ENCODE measurements at places on chromosomes 2 and 18. TPM values are rescaled to one million over a fixed set of nuclear protein-coding genes. Genes with fewer than 3 reads are reported as not detected.

GRCh38 chr2:128271597-128271910, 47.1 kb downstream of the HS6ST1 start:
- DNase-seq: no peak
- no peaks in the 10 kb centered on the region for H3K27me3 ChIP-seq
- H3K4me1 ChIP-seq: no peaks in the 10 kb centered on the region

MRO gene
- not detected for total RNA-seq

RTP5 gene
- total RNA-seq: not detected

DNA sequence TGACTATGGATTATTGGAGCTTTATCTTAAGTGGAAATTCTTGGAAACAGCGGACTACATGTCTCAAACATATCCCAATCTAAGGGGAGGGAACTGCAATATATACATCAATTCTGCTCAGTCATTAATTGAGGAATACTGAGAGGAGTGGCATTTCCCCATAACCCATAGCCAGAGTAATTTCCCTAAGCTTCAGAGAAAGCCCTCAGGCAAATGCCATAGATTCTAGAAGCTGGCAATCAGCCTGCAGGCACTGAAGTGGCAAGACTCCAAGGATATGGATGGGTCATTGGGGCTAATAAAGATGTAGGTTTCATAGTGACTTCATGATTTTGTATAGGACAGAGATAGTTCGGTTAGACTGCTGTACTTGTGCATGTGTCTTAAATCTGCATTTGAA, 1960.5 kb upstream of the PIK3C3 start:
- H3K4me1 ChIP-seq: no peaks in the 10 kb centered on the region
- no peak overlapping the region for H3K27ac ChIP-seq
- no peak for DNase-seq
- H3K4me3 ChIP-seq: no peak overlapping the region
- H3K27me3 ChIP-seq: no peaks in the 10 kb centered on the region

DNA sequence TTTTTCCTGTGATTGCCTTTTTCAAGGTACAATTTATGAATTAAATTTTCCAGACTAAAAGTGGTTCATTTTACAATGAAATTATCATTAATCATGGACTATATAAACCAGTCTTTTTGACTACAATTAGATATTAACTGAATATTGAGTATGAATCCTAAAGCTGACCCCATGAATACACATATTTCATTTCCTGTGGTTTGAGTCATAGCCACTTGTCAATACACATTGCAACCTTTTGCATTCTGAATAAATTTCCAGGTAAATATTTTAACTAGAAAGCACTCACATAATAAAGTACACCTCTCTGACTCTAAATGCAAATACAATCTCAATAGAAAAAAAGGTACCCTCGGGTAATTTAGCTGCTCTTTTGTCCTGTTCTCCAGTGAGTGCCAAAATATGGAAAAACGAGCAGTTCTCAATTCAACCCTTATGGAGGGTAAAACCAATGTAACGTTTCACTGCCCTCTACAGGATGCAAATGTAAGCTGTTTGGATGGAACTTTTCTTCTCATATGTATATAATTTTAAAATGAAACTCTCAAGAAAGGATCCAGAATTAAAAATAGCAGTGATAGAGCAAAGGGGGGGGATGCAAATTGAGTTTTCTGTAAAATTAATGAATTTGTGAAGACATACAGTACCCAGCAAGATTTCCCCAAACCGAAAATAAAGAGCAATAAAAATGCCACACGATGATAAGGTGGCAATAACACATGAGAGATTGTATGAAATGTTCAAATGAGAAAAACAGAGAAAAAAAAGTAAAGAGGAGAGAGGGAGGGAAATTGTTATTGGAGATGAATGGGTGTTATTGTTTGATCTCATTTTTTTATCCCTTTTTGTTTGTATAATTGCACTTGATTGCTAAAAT, 1795.7 kb upstream of the PIK3C3 start:
- no peak overlapping the region for H3K27ac ChIP-seq
- no peaks in the 10 kb centered on the region for H3K36me3 ChIP-seq
- no peak overlapping the region for H3K4me3 ChIP-seq
- H3K27me3 ChIP-seq: no peaks in the 10 kb centered on the region
- no peaks in the 10 kb centered on the region for H3K4me1 ChIP-seq

DNA sequence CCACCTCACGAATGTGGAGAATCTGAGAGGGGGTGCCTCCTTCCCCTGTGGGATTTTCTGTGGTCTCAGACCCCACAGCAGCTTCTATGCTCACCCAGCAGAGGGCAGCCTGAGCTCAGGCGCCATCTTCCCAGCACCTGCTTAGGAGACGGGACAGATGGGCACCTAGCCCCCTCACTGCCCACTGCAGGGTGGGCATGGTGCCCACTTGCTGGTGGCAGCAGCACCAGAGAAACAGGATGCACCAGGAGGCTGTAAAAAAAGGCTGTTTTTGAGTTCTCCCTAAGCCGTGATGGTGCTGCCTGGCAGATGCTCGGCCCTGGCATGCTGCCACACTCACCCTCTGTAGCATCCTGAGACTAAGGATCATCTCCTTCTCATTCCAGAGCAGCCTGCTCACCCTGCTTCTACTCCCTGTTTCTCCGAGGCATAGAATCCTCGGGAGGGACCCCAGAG, 19.1 kb upstream of the SLC20A1 start:
- DNase-seq: peak; percentile 77
- H3K27me3 ChIP-seq: no peaks in the 10 kb centered on the region
- peak overlapping the region; percentile 47 for H3K4me3 ChIP-seq
- peaks cover 63% of the 10 kb centered on the region for H3K4me1 ChIP-seq
- no peaks in the 10 kb centered on the region for H3K36me3 ChIP-seq
- peak overlapping the region; percentile 76 for H3K27ac ChIP-seq

CDK15 gene
- not detected for total RNA-seq

RAD51AP2 gene
- not detected for total RNA-seq

- no peak for DNase-seq
- no peaks in the 10 kb centered on the region for H3K36me3 ChIP-seq
- H3K4me1 ChIP-seq: no peaks in the 10 kb centered on the region
These were observed 487.3 kb upstream of the SPRED2 start for GRCh38 chr2:65919550-65920188.

GRCh38 chr2:123073371-123073770, 951.7 kb upstream of the CNTNAP5 start:
- no peak for DNase-seq
- no peak overlapping the region for H3K27ac ChIP-seq
- H3K4me3 ChIP-seq: no peak overlapping the region

- H3K36me3 ChIP-seq: no peaks in the 10 kb centered on the region
- no peak overlapping the region for H3K27ac ChIP-seq
- H3K4me1 ChIP-seq: peaks cover 4% of the 10 kb centered on the region
These were observed 19.1 kb upstream of the B3GNT2 start for GRCh38 chr2:62176801-62177200.

GRCh38 chr2:171595896-171596295, 73.6 kb downstream of the CYBRD1 start:
- no peak for DNase-seq
- H3K4me3 ChIP-seq: no peak overlapping the region
- H3K36me3 ChIP-seq: no peaks in the 10 kb centered on the region
- no peaks in the 10 kb centered on the region for H3K27me3 ChIP-seq
- H3K27ac ChIP-seq: no peak overlapping the region
- no peaks in the 10 kb centered on the region for H3K4me1 ChIP-seq

IL1R2 gene
- 10.5 TPM for total RNA-seq

DNER gene
- total RNA-seq: not detected

GRCh38 chr2:211941216-211941747, 597.3 kb downstream of the ERBB4 start:
- H3K27ac ChIP-seq: no peak overlapping the region
- DNase-seq: no peak
- no peaks in the 10 kb centered on the region for H3K36me3 ChIP-seq
- H3K27me3 ChIP-seq: no peaks in the 10 kb centered on the region
- no peak overlapping the region for H3K4me3 ChIP-seq

- peaks cover 11% of the 10 kb centered on the region for H3K27me3 ChIP-seq
- H3K4me3 ChIP-seq: no peak overlapping the region
- H3K27ac ChIP-seq: no peak overlapping the region
- DNase-seq: no peak
- no peaks in the 10 kb centered on the region for H3K4me1 ChIP-seq
These were observed 276.1 kb upstream of the PKDCC start for GRCh38 chr2:41771710-41772109.

- no peak overlapping the region for H3K4me3 ChIP-seq
- H3K27me3 ChIP-seq: no peaks in the 10 kb centered on the region
- H3K27ac ChIP-seq: no peak overlapping the region
- no peaks in the 10 kb centered on the region for H3K36me3 ChIP-seq
- H3K4me1 ChIP-seq: no peaks in the 10 kb centered on the region
These were observed 585.8 kb downstream of the BCL11A start for GRCh38 chr2:59967691-59968090.

DNA sequence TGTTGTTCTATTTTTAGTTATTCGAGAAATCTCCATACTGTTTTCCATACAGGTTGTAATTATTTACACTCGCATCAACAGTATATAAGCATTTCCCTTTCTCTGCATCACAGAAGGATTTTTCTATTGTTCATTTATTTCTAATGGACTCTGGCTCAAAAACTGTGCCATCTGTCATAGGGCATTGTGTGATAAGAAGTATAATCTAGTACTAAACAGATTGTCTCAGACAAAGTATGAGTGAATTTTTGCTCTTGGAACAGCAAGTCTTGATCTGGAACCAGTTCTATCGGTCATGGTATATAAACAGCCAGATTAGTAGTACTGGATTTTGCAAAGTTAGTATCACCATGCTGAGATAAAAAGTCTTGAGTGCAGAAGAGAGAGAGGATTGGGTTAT, 145.8 kb downstream of the KIAA1328 start:
- H3K4me3 ChIP-seq: no peak overlapping the region
- no peak overlapping the region for H3K27ac ChIP-seq
- peaks cover 37% of the 10 kb centered on the region for H3K36me3 ChIP-seq
- no peaks in the 10 kb centered on the region for H3K27me3 ChIP-seq
- no peak for DNase-seq
- H3K4me1 ChIP-seq: no peaks in the 10 kb centered on the region

DNA sequence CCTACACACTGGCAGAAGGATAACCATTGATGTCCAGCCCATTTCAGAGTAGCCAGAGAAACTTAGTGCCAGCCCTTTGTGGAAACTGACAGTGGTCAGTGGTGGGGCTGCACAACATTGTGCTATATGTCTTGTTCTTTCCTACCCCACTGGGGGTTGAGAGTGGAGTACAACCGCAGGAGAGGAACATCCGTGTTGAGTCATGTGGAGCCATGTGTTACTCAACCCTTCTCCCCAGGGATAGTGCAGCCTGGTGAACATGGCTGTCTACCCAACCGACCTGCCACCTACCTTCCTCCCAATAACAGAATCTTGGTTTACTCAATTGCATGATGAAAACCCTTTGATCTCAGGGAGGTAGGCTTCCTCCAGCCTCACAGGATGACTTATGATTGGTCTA, 65.3 kb upstream of the MAPK4 start:
- H3K4me3 ChIP-seq: no peak overlapping the region
- peaks cover 7% of the 10 kb centered on the region for H3K27me3 ChIP-seq
- no peak overlapping the region for H3K27ac ChIP-seq
- DNase-seq: no peak
- no peaks in the 10 kb centered on the region for H3K36me3 ChIP-seq
- no peaks in the 10 kb centered on the region for H3K4me1 ChIP-seq

- peaks cover 2% of the 10 kb centered on the region for H3K4me1 ChIP-seq
- H3K36me3 ChIP-seq: no peaks in the 10 kb centered on the region
- no peak for DNase-seq
These were observed 145.1 kb downstream of the B3GNT2 start for GRCh38 chr2:62340994-62341484.

- peaks cover 5% of the 10 kb centered on the region for H3K27me3 ChIP-seq
- no peaks in the 10 kb centered on the region for H3K36me3 ChIP-seq
- H3K27ac ChIP-seq: no peak overlapping the region
- H3K4me3 ChIP-seq: no peak overlapping the region
- H3K4me1 ChIP-seq: no peaks in the 10 kb centered on the region
These were observed 437.6 kb downstream of the EIPR1 start for GRCh38 chr2:2940061-2940460.

DNA sequence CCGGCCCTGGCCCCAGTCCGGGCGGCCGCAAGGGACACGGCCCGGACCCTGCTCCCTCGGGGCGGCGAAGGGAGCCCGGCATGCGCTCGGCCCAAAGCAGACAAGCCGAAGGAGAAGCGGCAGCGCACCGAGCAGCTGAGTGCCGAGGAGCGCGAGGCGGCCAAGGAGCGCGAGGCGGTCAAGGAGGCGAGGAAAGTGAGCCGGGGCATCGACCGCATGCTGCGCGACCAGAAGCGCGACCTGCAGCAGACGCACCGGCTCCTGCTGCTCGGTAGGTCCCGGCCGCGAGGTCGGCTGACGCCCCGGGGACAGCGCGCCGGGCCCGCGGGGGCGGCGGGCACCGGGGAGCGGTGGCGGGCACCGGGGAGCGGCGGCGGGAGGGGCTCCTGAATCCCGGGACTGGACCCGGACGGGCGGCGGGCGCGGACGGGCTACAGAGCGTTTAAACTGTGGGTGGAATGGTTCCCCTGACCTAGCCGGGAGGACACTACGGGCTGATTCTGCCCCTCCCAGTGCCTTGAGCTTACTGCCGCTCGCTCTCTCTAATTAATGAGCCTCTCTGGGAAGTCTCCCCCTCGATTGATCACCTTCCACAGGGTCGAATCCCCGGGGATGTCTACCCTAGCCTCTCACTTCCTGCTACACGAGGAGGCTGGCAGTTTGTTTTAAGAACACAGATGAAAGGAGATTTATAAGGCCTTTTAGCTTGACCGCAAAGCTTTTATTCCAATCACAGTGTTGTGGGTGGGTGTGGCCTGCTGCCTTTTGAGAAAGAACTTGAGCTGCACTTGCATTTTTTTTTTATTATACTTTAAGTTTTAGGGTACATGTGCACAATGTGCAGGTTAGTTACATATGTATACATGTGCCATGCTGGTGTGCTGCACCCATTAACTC, 853 bp downstream of the GNAL start:
- peaks cover 43% of the 10 kb centered on the region for H3K27me3 ChIP-seq
- peak overlapping the region; percentile 53 for H3K4me3 ChIP-seq
- DNase-seq: peak; percentile 6

GPR17 gene
- not detected for total RNA-seq

CROCC2 gene
- not detected for total RNA-seq

TRABD2A gene
- total RNA-seq: 41.7 TPM

WDR35 gene
- 4.3 TPM for total RNA-seq

GRCh38 chr2:236636714-236637470, 67.3 kb downstream of the ACKR3 start:
- no peak for DNase-seq
- H3K27me3 ChIP-seq: no peaks in the 10 kb centered on the region
- no peak overlapping the region for H3K4me3 ChIP-seq
- no peaks in the 10 kb centered on the region for H3K36me3 ChIP-seq
- no peak overlapping the region for H3K27ac ChIP-seq

- H3K27me3 ChIP-seq: no peaks in the 10 kb centered on the region
- no peaks in the 10 kb centered on the region for H3K4me1 ChIP-seq
- H3K36me3 ChIP-seq: no peaks in the 10 kb centered on the region
- H3K4me3 ChIP-seq: no peak overlapping the region
- H3K27ac ChIP-seq: no peak overlapping the region
- no peak for DNase-seq
These were observed 100.6 kb upstream of the APCDD1 start for GRCh38 chr18:10353791-10354190.

- H3K27me3 ChIP-seq: no peaks in the 10 kb centered on the region
- H3K36me3 ChIP-seq: peaks cover 33% of the 10 kb centered on the region
- H3K4me3 ChIP-seq: no peak overlapping the region
- peaks cover 24% of the 10 kb centered on the region for H3K4me1 ChIP-seq
These were observed 42.4 kb downstream of the RBBP8 start for GRCh38 chr18:22975508-22975907.

Measured in activated naive CD4-positive, alpha-beta T cell treated with anti-CD3 and anti-CD28 coated beads for 36 hours (primary cell).